ENCODE measurements at places on chromosomes 1 and 21. TPM values are rescaled to one million over a fixed set of nuclear protein-coding genes. Genes with fewer than 3 reads are reported as not detected.

GRCh38 chr1:48405400-48405799 lies 66.6 kb downstream of the SPATA6 start:
- H3K4me1 ChIP-seq, result no peaks in the 10 kb centered on the region
- H3K27me3 ChIP-seq, result no peaks in the 10 kb centered on the region

DNA sequence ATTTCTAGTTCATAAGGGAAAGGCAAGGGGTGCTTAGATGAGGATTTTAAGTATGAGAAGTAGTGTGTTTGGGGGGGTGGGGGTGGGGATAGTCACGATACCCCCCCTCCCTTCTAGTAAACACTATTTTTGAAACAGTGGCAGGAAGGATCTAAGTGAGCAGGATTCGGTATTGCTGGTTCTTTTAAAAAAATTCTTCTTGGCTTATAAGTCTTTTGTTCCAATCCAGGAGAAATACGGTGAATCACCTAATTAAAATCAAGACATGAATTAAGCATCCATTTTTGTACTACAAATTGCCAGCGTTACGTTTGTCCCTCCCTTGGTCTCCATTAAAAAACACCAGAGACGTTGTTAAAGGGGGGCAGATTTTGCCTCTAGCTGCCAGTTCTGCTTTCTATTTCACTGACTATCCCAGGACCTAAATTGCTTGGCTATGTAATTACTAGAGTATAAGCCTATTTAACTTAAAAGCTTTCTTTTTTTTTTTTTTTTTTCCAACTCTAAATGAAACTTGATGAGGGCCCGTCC lies 911 bp downstream of the LMO4 start:
- peak overlapping the region; percentile 92 for H3K27ac ChIP-seq
- H3K27me3 ChIP-seq, result no peaks in the 10 kb centered on the region
- no peak for DNase-seq
- H3K4me1 ChIP-seq, result peaks cover 20% of the 10 kb centered on the region
- H3K36me3 ChIP-seq, result no peaks in the 10 kb centered on the region

- no peak overlapping the region for H3K4me3 ChIP-seq
- no peak for DNase-seq
- peaks cover 4% of the 10 kb centered on the region for H3K27me3 ChIP-seq
- H3K27ac ChIP-seq, result no peak overlapping the region
- no peaks in the 10 kb centered on the region for H3K36me3 ChIP-seq
Observed at GRCh38 chr21:42423197-42423675, 19.5 kb downstream of the UBASH3A start.

PRKAA2 gene
- total RNA-seq, result 101 TPM

DNA sequence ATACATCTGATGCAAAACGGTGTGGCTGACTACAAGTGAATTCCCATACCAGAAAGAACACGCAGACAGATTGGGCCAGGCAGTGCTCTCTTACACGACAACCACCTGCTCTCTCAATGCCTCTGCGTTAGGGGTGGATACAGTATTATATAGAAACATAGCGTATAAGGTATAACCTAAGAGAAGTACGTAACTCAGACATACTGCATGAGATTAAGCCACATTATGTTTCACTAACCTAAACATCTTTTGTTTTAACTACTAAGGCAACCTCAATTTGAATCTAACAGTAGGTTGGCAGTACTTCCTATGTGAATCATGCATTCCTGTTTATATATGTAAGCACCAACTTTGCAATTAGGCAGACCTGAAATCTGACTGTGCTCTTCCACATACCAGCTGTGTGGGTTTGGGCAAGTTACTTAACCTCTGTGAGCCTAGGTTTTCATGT lies 58.1 kb upstream of the COA6 start:
- H3K27me3 ChIP-seq, result no peaks in the 10 kb centered on the region
- peaks cover 3% of the 10 kb centered on the region for H3K4me1 ChIP-seq
- H3K4me3 ChIP-seq, result no peak overlapping the region
- H3K27ac ChIP-seq, result no peak overlapping the region
- no peak for DNase-seq
- H3K36me3 ChIP-seq, result no peaks in the 10 kb centered on the region

DNA sequence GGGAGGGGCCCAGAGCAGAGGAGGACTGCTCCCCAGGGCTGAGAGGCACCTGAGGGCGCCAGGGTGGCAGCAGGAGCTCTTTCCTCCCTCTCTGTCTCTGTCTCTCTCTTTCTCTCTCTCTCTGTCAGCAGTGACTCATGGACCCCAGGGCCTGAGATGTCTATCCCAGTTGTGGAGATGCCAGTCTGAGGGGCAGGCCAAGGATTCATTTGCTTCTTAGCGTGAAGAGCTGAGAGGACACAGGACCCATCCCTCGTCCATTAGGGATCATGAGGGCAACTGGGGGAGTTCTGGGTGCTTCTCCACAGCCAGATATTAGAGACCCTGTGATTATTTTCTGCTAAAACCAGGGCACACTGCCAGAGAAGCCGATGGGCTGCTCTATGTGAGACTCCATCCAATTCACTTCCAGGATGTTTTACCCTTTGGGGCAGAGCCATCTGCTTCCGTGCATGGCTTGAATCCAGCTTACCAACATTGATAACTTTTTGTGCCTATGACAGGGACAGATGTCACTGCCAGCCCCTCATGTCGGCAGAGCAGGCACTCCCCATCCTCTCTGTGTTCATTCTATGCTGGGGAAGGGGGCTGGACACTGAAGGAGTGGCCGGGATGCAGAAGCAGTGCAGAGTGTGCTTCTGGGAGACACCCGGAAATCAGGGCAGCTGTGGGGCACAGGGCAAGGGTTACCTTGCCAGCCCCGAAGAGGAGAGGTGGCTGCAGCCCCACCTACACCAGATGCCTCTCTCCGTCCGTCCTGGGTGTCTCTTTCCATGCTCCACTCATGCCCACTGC lies 4.1 kb upstream of the PCBP3 start:
- no peak overlapping the region for H3K27ac ChIP-seq
- H3K36me3 ChIP-seq, result no peaks in the 10 kb centered on the region
- DNase-seq, result no peak
- peaks cover 19% of the 10 kb centered on the region for H3K27me3 ChIP-seq
- no peak overlapping the region for H3K4me3 ChIP-seq
- peaks cover 4% of the 10 kb centered on the region for H3K4me1 ChIP-seq

DNA sequence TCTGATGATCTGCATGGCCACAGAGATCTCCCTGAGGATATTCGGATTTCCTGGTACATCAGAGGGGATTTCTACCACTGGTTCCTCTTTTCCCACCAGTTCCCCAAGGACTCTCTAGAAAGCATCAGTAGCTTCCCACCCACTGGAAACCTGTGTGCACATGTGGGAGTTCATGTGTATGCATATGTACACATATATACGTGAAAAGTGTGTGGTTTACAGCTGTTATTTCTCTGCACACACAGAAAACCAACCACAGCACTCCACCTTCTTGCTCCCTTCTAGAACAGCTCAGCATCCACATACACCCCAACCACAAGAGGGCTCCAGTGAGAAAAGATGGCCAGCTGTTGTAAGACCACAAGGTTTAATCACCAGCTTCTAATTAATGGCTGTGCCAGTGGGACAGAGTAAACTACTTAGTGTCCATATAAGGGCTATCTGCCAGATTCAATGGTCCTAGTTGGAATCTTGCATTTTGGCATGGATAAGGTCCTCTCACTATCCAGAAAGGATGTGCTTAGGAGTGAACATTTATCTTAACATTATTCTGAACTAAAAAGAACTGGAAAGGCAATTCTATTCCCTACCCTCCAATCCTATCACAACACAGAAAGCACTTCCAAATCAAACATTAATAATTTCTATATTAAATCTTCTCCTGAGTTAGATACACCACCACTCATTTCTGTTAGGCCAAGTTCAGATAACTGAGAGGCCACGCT lies 24.1 kb downstream of the GPR3 start:
- H3K36me3 ChIP-seq, result peaks cover 30% of the 10 kb centered on the region
- peaks cover 52% of the 10 kb centered on the region for H3K4me1 ChIP-seq
- H3K4me3 ChIP-seq, result no peak overlapping the region
- peak overlapping the region; percentile 88 for H3K27ac ChIP-seq
- H3K27me3 ChIP-seq, result no peaks in the 10 kb centered on the region
- DNase-seq, result no peak

DNA sequence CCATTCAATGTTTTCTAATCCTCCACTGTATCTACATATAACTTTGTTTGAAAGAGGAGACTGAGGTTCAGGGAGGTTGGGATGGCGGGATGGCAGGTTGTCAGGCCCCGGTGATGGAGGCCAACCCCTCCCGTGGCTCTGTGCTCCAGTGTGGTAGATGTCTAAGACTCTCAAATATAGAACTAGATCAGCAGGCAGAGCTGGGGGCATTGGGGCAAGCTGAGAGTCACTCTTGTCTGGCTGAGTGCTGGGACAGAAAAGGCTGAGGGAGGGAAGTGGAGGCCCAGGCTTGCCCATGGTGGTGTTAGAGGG lies 1.7 kb downstream of the IL6R start:
- peaks cover 49% of the 10 kb centered on the region for H3K4me1 ChIP-seq
- H3K27me3 ChIP-seq, result no peaks in the 10 kb centered on the region
- H3K36me3 ChIP-seq, result peaks cover 27% of the 10 kb centered on the region

SIK1 gene
- 26.5 TPM for total RNA-seq

- no peak overlapping the region for H3K27ac ChIP-seq
- no peaks in the 10 kb centered on the region for H3K36me3 ChIP-seq
- no peaks in the 10 kb centered on the region for H3K27me3 ChIP-seq
- no peak for DNase-seq
- no peaks in the 10 kb centered on the region for H3K4me1 ChIP-seq
Observed at GRCh38 chr1:20884513-20884912, 97.4 kb upstream of the HP1BP3 start.

GRCh38 chr1:43799656-43800635 lies 92.6 kb downstream of the ST3GAL3 start:
- H3K4me3 ChIP-seq, result no peak overlapping the region
- H3K27me3 ChIP-seq, result no peaks in the 10 kb centered on the region
- H3K36me3 ChIP-seq, result no peaks in the 10 kb centered on the region
- H3K27ac ChIP-seq, result no peak overlapping the region
- DNase-seq, result no peak
- H3K4me1 ChIP-seq, result no peaks in the 10 kb centered on the region

KRTAP19-1 gene
- total RNA-seq, result not detected

DNA sequence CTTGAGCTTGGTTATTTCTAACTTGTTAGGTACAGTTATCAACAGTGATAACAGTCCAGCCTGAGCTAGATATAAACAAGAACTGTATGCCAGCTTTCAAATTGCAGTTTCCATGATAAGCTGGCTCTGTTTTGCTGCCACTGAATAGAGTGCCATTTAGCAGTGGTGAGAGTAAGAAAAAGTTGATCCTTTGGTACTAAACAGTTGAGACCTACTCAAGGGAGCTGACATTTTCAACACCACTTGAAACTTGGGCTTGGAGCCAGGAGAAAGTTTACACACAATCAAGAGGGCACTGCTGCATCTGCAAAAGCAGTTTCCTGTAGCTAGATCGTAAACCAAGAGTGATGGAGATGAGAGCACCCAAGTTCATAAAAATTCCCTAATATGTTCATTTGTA lies 131.3 kb downstream of the RGS7 start:
- DNase-seq, result no peak
- no peak overlapping the region for H3K4me3 ChIP-seq
- no peaks in the 10 kb centered on the region for H3K4me1 ChIP-seq

B3GALT2 gene
- not detected for total RNA-seq

OR2T5 gene
- total RNA-seq, result not detected

SELENBP1 gene
- 66.2 TPM for total RNA-seq

GRCh38 chr1:246117066-246117791 lies 389.9 kb downstream of the SMYD3 start:
- no peaks in the 10 kb centered on the region for H3K27me3 ChIP-seq
- H3K4me3 ChIP-seq, result no peak overlapping the region
- DNase-seq, result no peak
- no peaks in the 10 kb centered on the region for H3K36me3 ChIP-seq
- H3K27ac ChIP-seq, result no peak overlapping the region

DNA sequence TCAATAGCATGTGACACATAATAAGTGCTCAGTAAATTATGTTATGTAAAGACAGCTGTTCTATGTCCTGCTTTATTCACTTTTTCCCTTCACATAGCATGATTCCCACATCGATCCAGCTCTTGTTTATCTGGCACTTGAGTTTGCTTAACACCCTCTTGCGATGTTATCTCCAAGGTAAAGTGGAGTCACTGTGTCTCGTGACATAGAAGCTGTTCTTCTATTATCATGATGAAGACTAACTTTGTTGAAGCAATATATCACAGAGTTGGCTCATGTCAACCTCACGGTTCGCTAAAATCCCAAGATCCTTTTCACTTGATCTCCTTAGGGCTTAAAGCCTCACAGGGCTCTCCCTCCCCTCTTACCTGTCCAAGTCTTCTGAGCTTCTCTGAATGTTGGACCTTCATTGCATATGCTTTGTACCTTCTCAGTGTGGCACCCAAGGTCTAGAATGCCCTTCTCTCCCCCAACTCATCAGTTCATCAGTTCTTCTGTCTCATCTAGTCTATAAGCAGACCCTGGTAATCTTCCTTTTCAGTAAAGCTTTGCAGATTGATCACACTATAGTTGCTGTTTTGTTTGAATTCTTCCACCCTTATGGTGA lies 38.0 kb downstream of the PLXNA2 start:
- H3K27me3 ChIP-seq, result no peaks in the 10 kb centered on the region
- H3K4me3 ChIP-seq, result no peak overlapping the region
- DNase-seq, result no peak
- H3K4me1 ChIP-seq, result peaks cover 31% of the 10 kb centered on the region
- peak overlapping the region; percentile 15 for H3K27ac ChIP-seq
- peaks cover 42% of the 10 kb centered on the region for H3K36me3 ChIP-seq

- H3K36me3 ChIP-seq, result no peaks in the 10 kb centered on the region
- no peak for DNase-seq
- H3K27ac ChIP-seq, result no peak overlapping the region
- H3K4me3 ChIP-seq, result no peak overlapping the region
Observed at GRCh38 chr1:204574865-204575163, 58.6 kb downstream of the MDM4 start.

DNA sequence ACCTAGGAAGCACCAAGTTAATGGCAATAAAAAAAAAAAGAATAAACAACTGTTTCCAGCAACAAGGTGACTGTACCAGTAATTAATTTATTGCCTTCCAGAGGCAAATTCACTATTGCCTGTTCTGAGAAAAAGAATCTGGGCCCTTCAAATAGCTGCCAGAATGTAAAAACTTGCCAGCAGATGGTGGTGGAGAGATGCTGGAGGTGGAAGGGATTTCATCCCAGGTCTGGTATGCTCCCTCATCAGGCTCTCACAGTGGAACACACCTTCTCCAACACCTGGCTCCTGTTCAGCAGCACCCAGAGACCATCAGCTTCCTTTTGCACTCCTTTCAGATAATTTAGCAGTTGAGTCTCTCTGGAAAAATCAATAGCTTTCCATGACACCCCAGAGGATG lies 792.9 kb upstream of the ADAMTS5 start:
- H3K27me3 ChIP-seq, result no peaks in the 10 kb centered on the region
- no peak for DNase-seq
- H3K4me1 ChIP-seq, result peaks cover 6% of the 10 kb centered on the region

DNA sequence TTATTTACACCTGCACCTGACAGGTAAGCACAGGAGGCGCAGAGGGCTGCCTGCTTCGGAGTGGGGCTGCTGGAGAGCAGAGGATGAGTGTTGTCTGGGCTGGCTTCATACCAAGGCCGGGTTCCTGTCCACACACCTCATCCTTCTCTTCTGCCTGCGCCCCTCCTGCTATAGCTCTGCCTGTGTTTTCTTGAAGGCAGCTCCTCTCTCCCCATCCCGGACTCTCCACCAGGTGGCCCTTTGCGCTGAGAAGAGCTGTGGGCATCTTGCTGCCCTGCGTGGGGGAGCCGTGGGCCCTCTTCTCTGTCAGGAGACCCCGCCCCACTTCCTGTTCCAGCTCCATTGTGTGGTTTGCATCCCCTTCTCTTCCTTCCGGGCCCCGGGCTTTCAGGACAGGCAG lies 35.0 kb downstream of the ARHGEF10L start:
- DNase-seq, result no peak
- H3K4me3 ChIP-seq, result no peak overlapping the region
- no peak overlapping the region for H3K27ac ChIP-seq
- no peaks in the 10 kb centered on the region for H3K27me3 ChIP-seq
- H3K36me3 ChIP-seq, result no peaks in the 10 kb centered on the region

- no peak overlapping the region for H3K4me3 ChIP-seq
- no peak for DNase-seq
- no peaks in the 10 kb centered on the region for H3K27me3 ChIP-seq
- no peaks in the 10 kb centered on the region for H3K36me3 ChIP-seq
Observed at GRCh38 chr1:11768821-11769220, 6.8 kb downstream of the C1orf167 start.

Measured in psoas muscle (tissue), 8 donors.